ENCODE measurements at places on chromosomes 3 and 15.

DNA sequence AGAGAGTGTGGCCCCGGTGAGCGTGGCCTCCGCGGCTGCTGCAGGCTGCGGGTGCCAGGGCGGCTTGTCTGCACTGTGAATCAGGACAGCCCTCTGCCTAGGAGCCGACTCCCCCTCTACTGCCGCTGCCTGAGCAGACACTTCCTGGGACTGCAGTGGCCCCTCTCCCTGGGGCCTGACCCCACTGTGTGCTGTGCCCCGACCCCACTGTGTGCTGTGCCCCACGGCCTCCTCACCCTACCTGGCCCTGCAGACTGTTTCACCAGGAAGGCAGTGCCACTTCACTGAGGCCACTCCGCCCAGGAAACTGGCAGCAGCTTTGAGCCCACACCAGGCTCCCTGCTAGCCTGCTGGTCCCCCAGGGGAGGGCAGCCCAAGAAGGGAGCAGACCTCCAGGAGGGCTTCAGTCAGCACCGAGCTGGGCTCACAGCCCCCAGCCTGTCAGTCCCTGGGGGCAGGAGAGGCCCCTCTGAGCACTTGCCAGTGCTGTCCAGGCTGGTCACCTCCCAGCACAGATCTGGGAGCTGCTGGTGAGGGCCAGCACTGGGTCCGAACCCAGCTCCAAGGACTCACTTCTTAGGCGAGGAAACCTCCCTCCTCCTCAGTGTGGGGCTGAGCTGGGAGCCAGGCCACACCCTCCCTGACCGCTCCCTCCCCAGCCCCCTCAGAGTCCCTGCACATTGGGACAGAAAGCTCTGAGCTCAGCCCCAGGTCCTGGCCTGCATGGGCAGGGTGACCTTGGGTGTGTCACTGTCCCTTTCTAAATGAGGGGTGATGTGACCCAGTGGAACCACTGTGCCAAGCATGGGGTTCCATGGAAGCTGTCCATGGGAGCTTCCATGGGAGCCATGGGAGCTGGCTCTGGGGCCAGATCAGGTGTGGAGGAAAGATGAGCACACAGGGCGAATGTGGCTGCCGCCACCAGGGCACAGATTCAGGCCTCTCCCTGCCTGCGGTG is 56.8 kb downstream of the DNAJB8 start:
- no peak for DNase-seq

- no peak for DNase-seq
Observed at GRCh38 chr15:71596672-71597071, 213.7 kb upstream of the NR2E3 start.

GRCh38 chr3:84318273-84318809 is 640.4 kb upstream of the CADM2 start:
- no peak for DNase-seq

- DNase-seq, result no peak
Observed at GRCh38 chr3:78926523-78926922, 841.3 kb downstream of the ROBO1 start.
